ENCODE measurements at places on chromosomes 12 and 14.

DNA sequence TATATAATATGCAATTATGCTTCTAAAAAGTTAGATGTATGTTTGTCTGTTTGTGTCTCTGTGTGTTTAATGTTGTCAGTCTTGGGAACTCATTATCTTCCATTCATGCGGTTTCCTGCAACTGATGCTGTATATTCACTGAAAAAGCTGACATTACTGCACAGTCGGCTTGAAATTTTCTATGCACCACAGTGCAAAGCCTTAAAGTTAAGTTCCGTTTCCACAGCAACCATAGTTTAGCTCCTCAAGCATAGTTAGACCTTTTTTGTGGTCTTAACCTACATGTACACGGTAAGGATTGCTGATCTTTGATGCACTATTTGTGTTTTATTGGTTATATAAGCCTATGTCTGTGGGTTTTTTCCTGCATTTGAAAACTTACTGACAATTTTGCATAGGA, 309.4 kb downstream of the KCNC2 start:
- DNase-seq, result no peak

GRCh38 chr14:92471919-92472318, 41.7 kb upstream of the RIN3 start:
- peak; percentile 96 for DNase-seq

DNA sequence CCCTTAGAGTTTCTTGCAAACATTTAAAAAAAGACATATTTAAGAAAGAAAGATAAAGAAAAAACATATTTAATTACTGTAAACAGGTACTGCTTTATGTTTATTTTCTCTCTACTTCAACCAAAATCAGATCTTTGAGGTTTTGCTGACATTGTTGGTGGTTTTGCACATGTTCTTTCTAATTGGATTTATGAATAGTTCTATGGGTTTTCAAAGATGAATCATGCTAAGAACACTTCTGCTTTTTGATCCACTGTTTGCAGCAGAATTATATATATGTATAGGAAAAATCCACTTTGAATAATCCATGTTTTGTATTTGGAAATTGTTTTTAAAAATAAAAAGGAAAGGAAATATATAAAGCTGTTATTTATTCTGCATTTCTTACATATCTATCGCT, 78.4 kb downstream of the FRMD6 start:
- DNase-seq, result no peak

DNA sequence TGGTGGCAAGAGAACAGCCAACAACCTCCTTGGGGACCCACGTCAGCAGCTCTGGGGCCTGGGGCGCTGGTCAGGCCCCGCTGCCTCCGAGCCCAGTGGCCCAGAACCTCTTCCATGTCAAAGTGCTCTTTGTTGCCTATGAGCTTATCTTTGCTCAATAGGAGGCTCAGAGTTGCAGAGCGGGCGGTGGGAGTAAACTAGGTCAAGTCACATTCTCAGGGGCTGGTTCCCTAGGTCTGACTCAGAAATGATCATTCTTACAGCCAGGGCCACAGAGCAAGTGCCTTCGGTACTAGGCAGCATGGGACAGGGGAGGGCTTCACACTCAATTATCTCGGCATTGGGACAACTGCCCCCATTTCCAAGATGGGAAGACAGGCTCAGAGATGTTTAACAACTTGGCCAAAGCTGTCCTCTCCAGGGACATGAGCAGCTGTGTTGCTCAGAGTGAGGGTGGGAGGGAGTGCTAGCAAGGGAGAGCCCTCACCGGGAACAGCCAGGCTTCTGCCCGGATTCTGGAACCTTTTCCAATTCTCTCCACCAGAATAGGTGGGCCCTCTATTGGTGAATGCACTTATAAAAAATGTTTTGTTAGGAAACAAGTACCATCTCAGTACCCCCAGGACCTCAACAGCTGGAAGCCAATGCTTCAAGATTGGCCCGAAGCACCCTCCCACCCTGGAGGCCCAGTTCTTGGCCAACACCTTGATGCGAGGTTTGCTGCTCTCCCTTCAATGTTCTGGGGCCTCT, 11.9 kb downstream of the SLC25A29 start:
- DNase-seq, result no peak

GRCh38 chr12:11762723-11763326, 113.4 kb downstream of the ETV6 start:
- no peak for DNase-seq

- DNase-seq, result no peak
Measured at GRCh38 chr14:66601932-66602578, 94.1 kb downstream of the GPHN start.

DNA sequence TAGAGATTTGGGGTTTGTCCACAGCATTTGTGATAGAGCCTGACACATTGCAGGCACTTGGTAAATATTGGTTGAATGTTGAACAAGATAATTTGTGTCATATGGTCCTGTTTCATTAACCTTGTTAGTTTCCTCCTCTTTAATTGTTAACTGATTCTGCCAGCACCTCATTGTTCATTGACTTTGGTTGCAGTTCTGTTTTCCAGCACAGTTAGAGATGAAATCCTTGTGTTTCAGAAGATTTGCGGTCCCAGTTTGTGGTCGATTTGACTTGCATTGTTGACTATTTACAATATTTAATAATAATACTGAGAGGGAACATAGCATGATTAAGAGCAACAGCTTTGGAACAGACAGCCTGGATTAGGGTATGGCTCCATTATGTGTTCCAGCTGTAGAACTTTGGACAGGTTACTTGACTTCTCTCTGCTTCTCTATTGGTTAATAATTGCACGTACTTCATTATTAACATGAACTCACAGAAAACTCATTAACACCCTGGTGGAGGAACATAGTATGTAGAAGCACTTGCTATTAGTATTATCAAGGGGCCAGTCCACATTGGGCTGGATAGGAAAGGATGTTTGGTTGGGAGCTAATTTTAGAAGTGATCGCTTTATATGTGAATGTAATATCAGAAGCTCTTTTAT, 8.7 kb downstream of the DRAM1 start:
- DNase-seq, result no peak

- no peak for DNase-seq
Measured at GRCh38 chr12:1523046-1523445, 71.3 kb downstream of the FBXL14 start.

DNA sequence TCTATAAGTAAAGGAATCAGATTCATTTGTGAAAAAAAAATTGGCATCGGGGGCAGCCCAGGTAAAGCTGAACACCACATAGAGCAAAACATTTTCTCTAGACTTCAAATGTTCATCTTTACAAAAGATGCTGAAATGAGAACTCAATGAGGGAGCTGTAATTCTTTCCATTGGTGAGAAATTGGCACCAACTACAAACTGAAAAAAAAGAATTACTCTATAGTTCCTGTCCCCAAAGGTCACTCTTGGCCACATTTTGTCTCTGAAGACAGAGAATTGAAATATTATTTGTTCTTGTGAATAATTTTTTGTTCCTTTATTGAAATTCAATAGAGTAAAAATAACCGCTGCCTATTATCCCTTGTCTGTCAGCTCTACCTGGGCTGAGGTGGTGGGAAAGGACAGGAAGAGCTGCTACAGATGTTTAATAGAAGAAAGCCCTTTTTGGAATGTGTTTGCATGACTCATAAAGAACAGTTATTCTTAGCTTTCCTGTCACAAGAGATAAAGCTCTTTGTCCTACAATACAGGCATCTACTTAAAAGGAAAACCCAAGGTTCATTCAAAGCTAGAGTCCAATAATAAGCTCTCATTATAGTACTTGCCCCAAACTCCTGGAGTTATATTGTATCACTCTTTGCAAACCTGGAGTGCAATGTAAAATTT, 380.1 kb upstream of the KITLG start:
- DNase-seq, result peak; percentile 67

GRCh38 chr14:63203618-63204406, 431 bp upstream of the RHOJ start:
- peak; percentile 93 for DNase-seq

DNA sequence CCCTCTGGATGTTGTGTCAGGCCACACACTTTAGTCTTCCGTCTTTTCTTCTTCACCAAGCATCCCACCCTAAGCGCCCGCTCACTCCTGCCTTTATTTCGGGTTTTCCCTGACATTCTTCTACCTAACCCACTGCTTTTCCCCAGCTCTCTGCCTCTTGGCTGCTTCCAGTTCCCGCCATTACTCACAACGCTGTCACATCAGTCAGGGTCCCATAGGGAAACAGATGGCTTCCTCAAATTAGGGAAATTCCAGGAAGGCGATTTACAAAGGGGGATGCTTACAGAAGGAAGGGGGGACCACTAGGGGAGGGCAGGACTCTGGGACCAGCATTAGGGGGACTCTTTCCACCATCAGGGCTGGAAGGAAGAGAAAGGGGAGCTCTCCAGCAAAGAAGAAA, 9.2 kb upstream of the PPP1R13B start:
- DNase-seq, result no peak

GRCh38 chr12:39831587-39832315, 212.1 kb upstream of the ABCD2 start:
- DNase-seq, result peak; percentile 11

GRCh38 chr14:50447461-50447860, 50.8 kb upstream of the CDKL1 start:
- DNase-seq, result peak; percentile 20

DNA sequence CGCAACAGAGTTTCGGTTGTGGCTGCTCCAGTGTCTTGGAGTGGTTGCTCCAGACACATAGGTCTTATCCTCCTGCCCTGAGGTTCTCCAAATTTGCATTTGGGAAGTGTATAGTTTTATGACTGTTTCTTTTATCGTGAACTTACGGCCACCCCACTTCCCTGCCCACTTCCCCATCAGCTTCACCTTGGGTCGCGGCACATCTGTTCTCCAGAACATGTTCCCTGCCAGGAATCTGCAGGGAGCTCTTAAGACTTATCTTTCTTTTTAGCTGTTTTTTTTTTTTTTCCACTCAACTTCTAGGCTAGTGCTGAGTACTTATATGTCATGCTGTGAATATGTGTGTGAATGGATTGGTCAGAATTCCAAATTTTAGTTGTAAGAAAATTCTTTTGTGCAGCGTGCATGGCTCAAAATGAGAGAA, 75.4 kb downstream of the ETV6 start:
- no peak for DNase-seq

DNA sequence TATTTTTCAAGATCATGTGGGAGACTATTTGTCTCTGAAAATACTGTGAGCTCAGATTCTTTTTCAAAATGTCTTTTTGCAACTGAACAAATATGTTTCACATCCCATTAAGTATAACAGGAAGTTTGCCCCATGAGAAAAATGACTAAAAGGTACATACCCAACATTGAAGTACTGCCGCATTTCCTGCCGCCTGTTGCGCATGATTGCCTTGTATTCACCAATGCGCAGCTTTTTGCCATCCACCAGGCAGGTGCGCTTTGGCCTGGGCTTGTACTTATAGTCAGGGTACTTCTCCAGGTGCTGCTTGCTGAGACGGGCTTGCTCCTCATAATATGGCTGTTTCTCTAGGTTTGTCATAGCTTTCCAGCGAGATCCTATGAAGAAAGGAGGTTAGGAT, 413.2 kb downstream of the SOX5 start:
- DNase-seq, result no peak

GRCh38 chr14:36515105-36515593, 4.9 kb downstream of the NKX2-1 start:
- DNase-seq, result no peak

DNA sequence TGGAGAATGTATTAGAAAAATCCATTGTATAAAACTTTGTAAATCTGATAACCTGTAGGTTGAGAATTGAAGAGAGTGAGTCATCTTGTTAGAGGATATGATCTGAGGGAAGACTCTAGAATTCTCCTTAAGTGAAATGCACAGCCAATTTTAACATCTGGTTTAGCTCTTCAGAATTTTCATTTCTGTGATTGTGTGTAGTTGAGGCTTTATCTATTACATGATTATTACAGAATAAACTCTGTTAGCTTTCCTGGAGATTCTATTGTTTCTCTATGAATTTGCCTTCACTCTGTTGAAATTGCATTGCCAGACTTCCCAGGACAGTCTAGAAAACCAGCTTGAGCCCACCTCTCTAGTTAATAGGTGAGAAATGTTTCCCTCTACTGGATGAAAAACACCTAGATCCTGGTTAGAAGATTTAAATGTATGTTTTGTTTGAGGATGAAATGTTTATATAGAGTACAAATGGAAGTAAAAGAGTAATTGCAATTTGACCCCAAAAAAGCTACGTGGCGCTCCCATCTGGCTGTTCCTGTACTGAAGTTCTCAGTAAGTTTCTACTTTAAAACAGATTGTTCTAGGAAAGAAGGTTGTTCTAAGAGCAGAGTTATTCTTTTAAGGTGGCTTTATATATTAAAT, 2.9 kb downstream of the NUDT4 start:
- DNase-seq, result peak; percentile 39

DNA sequence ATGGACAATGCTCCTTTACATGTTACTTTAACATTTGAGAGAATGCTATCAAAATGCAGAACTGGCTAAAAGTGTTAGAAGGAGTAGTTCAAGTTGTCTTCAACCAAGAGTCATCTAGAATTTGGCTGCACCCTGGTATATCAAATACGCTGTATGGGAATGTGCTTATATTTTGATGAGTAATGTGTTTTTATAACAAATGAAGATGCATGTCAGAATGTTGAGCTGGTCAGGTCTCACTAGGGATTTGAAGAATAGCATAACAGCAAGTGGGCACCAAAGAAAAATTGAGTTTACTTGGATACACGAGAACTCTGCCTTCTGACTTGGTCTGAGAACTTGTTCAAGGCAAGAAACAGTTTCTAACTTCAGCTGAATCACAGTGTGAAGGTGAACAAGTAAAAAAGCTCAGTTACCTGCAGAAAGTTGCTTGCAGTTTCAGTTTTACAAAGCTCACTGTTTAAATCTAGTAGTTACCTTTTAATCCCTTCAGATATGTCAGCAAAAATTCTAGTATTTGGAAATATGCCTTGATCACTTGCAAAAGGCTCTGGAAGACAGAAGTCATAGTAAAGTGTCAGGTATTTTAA, 82.3 kb downstream of the PDE3A start:
- DNase-seq, result no peak

DNA sequence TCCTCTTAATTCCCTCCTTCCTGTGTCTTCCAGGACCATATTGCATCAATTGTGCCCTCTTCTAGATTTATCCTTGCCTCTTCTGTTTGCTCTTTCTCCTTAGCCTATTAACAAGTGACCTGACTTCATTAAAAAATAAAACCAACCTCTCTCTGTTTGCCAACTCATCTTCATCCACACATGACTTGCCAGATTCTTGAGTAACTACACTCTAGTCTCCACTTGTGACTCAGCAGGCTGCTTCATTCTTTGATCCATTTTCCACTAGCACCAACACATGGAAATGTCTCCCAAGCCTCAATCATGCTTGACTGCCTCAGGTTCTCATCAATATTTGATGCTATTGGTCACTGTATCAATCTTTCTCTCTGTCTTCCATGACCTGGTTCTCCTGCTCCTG, 492.4 kb upstream of the TMPO start:
- no peak for DNase-seq

DNA sequence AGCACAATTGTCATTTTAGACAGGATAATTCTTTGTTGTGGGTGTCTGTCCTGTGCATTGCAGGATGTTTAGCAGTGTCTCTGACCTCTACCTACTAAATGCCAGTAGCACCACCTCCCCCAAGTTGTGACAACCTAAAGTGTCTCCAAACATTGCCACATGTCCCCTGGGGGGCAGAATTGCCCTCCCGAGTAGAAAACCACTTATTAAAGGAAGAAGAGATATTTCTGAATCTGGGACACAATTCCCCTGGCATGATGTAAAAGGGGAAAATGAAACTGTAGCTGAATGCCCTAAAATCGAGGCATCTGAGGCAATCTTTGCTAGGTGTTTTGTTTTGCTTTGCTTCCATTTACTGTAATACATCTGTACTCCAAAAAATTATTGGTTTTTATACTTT, 116.8 kb upstream of the NAP1L1 start:
- no peak for DNase-seq

Measured in HCEC 1CT (cell line).